ENCODE measurements at places on chromosomes 3 and 15. TPM values are rescaled to one million over a fixed set of nuclear protein-coding genes. Genes with fewer than 3 reads are reported as not detected.

- no peak for DNase-seq
Observed at GRCh38 chr3:12840591-12841148, 695 bp downstream of the RPL32 start.

DNA sequence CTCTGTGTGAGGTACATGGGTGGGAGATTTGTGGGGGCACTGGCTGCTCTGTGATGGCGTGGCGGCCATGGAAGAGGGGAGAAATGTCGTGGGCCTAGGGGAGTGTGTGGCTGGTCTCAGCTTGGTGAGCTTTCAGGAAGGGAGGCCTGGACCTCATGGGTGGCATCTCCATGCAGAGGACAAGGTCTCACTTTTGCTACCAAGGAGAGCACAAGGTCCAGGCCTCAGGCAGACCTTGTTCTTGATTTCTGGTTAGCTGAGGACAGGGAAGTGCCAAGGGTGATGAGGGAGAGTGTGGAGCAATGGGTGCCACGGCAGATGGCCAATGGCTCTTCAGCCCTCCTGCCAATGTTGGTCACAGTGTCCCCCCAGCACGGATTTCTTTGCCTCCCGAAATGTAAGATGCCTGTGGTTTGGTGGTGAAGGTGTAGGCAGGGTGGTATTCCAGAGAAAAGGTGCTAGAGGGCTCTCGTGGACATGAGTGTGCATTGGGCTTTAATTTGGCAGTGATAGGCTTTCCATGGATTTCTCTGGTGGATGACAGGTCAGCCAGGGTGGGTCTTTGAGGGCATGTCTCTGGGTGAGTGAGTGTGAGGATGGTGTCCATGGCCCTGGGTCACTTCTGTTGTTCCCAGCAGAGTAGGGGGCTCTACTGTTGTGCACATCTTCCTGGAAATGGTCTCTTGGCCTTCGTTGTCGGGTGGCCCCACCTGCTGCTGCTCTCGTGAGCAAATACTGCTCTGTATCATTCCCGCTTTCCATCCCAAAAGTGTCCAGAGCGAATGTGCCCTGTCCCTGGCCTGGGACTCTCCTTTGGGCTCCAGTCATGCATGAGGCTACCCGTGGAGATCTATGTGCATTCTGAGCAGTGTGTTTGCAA is 108.0 kb downstream of the SNRPN start:
- no peak for DNase-seq

GRCh38 chr3:2579206-2579605 is 480.5 kb downstream of the CNTN4 start:
- DNase-seq: no peak

- peak; percentile 52 for DNase-seq
Observed at GRCh38 chr15:67117370-67117769, 52.0 kb downstream of the SMAD3 start.

The NDUFB5 gene
- total RNA-seq: 67.5 TPM

Data from ovary (tissue), 10 donors.